Right renal pelvis (tissue), 4 donors: ENCODE measurements at places on chromosomes 6 and 20.
A peak's percentile ranks its signal among the peaks of the same experiment; 100 is the strongest.

- DNase-seq = no peak
Observed at GRCh38 chr6:163457637-163458561, 43.4 kb downstream of the QKI start.

- DNase-seq = no peak
Observed at GRCh38 chr20:61868466-61869090, 197.1 kb downstream of the TAF4 start.

- DNase-seq = no peak
Observed at GRCh38 chr20:34461779-34462087, 54.5 kb upstream of the DYNLRB1 start.

GRCh38 chr6:79949233-79949632 lies 1.9 kb upstream of the ELOVL4 start:
- DNase-seq = peak; percentile 31

DNA sequence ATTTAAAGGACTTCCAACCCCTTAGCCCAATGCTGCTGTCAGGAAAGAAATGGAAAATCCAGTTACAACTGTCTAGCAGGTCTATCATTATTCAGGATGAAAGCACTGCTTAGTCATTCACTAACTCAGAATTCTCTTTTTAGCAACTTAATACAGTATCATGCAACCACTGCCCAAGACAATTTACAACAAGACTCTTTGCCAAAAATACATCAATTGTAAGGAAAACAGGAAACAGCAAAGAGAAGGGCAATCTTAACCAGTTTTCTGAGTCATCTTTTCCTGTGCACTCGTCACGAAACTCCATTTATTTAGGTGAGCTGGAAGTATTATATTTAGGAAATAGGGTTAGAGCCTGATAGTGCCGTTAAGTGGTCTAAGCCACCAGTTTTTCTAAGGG lies 1197.7 kb upstream of the CITED2 start:
- no peak for DNase-seq

- DNase-seq = no peak
Observed at GRCh38 chr6:4179960-4180651, 44.7 kb upstream of the ECI2 start.

DNA sequence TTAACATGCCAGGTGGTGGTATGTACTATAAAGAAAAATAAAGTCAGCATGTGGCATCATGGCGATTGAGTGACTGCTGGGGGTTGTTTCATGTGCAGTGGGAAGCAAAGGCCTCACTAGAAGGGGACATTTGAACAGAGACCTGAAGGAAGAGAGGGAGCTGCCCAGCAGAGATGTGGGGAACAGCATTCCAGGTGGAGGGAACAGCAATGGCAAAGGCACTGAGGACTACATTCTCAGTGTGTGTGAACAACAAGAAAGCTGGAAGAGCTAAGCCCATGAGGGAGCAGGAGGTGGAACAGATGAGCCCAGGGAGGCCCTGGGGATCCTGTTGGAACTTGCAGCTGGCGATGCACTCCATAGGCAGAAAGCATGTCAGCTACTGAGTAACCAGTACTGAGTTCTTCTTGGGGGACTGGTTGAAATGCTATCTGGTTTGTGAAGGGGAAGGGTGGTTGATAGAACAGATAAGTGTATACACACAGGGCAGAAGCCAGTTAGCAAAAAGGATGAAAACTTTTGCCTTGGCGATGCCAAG lies 29.2 kb downstream of the NOX3 start:
- DNase-seq = no peak

DNA sequence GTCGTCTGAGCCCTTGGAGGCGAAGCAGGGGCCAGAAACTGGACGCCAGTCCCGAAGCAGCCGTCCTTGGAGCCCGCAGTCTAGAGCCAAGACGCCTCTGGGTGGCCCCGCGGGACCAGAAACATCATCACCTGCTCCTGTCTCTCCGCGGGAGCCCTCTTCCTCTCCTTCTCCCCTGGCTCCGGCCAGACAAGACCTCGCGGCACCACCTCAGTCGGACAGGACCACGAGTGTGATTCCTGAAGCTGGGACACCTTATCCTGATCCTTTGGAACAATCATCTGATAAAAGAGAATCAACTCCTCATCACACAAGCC lies 416 bp downstream of the RSPH4A start:
- DNase-seq = no peak

- DNase-seq = no peak
Observed at GRCh38 chr6:43125119-43125518, 46.0 kb upstream of the SRF start.

DNA sequence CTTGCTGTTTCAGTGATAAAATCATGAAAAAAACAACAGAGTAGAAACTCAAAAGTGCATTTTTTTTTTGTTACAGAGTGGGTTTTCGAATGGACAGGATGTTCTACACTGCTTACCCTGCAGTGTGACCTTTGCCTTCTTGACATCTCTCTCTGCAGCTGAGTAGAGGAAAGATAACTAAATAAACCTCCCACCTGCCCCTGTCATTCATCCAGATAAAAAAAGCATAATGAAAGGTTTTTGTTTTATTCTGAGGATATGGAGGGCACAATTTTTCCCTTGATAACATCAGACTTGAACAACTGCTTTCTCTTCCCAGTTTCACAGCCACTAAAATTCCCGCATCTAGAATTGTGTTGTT lies 193.6 kb upstream of the FOXQ1 start:
- no peak for DNase-seq

GRCh38 chr20:61951695-61952533 lies 113.8 kb downstream of the TAF4 start:
- DNase-seq = peak; percentile 73

GRCh38 chr6:124633655-124634054 lies 328.6 kb upstream of the RNF217 start:
- DNase-seq = no peak

DNA sequence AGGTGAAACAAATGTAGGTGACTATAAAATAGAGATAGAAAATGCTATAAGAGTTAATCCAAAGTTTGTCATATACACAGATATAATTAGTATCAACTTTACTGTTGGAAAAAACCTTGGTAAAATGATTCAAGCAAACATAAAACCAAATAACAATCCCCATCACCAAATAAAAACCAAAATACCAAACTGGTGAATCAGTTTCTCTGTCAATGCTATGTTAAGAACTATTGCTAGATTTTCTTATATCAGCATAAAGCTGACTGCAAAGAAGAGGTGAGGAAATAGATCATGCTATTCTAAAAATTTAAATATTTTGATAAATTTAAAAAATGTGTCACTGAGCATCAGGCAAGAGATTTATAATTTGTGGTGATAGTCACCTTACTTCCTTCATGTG lies 658.4 kb downstream of the PHF3 start:
- DNase-seq = no peak

GRCh38 chr6:28929887-28930620 lies 6.3 kb upstream of the TRIM27 start:
- DNase-seq = no peak

DNA sequence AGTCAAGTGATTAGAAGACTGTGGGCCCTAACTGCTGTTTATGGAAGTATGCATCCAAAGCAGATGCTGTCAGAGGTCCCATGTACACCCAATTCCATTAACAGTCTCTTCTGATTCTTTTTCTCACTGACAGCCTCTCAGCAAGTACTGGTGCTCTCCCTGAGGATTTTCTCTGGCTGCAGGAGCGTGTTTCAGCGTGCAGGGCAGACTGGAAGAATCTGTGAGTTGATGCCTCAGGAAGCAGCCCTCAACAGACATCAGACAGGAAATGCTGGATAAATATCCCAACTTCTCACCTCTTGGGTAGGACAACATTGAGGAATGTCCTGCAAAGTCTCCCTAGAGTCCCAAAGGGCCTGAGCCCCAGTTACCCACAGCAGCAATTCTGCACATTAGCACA lies 40.8 kb downstream of the ANKEF1 start:
- no peak for DNase-seq

DNA sequence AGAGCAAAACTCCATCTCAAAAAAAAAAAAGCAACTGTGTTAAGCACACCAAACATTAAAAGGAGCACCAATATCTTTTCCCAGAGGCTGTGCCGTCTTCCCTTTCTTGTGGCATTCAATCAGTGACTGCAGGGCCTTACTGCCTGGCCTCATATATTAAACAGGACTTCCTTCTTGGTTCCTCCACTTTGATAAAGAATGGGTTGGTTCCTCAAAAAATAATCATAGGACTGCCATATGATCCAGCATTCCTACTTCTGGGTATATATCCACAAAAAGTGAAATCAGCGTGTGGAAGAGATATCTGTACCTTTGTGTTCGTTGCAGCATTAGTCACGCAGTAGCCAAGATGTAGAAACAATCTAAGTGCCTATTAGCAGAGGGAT lies 40.3 kb upstream of the GFOD1 start:
- no peak for DNase-seq

DNA sequence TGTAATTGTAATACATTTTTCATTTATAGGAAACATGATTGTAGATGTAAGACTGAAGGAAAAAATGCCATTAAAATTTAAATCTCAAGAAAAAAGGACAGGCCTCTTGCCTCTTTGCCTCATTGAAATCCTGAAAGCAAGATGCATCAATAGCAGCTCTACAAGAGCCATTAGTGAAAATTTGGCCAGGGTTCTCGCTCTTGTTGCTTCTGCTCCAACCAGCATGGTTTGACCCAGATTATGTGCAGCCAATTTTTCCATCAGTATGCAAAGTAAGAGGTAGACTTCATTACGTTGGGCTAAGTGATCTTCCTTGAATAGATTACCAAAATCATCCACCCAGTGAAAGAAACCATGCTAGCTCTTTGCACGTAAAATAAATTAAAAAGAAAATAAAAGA lies 106.6 kb downstream of the SGK1 start:
- no peak for DNase-seq

DNA sequence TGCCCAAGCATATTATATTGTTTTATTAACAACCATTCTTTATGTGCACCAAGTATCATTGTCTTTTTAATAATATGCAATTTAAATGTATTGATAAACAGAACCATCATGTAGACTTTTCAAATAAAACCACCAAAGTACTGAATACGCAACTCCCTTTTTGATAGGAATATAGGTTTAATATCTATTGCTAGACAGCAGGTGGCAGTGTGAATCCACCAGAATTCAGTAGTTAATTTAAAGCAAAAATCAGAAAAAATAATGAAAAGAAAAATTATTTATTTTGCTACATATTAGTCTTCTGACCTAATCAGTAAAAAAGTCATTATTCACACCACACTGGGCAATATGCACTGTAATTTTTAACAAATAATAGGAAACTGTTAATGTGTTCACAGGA lies 143.7 kb downstream of the KLHL32 start:
- no peak for DNase-seq

DNA sequence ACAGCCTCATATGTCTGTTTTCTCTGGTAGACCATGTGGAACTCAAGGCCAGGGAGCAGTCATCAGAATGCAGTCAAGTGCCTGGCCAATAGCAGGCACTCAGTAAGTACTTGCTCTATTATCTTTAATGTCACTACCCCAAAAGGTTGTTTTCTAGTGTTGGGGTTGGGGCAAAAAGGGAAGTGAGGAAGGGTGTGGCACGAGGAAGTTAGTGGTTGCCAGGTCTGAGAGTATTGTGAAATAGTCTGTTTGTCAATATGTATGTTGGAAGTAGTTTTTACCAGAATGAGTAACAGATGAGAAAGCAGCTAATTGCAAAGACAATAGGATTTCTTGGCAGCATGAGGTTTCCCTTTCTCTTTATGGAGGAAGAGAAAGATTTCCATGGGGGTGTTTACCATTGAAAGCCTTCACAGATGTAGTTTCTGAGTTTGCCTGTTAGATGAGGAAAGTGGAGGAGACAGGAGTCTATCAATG lies 59.5 kb upstream of the ARMH2 start:
- DNase-seq = no peak

GRCh38 chr6:28330041-28330440 lies 5.9 kb downstream of the ZSCAN31 start:
- no peak for DNase-seq

GRCh38 chr20:20887593-20888265 lies 175.3 kb upstream of the RALGAPA2 start:
- no peak for DNase-seq

GRCh38 chr20:44743916-44744655 lies 1.6 kb upstream of the KCNK15 start:
- DNase-seq = no peak

- DNase-seq = no peak
Observed at GRCh38 chr6:15620611-15621010, 42.2 kb downstream of the DTNBP1 start.

- no peak for DNase-seq
Observed at GRCh38 chr20:53934421-53935343, 135.7 kb downstream of the BCAS1 start.

- no peak for DNase-seq
Observed at GRCh38 chr6:39111280-39111679, 3.7 kb downstream of the SAYSD1 start.

DNA sequence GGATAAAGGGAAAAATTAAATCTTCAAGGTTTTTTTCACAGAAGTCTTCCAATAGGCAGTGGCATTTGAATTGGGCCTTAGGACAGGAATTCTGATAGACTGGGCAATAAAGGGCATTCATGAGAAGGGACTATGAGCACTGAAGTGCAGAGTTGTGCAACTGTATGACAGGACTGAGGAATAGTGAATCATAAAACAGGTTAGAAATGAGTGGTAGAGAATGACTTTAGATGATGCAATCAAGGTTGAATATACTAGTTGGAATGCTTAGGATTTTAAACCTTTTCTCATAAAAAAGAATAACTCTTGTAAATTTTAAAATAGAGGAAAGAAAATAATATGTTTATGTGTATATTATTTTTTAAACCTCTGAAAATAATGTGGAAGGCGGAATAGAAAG lies 944.7 kb downstream of the PHF3 start:
- no peak for DNase-seq

DNA sequence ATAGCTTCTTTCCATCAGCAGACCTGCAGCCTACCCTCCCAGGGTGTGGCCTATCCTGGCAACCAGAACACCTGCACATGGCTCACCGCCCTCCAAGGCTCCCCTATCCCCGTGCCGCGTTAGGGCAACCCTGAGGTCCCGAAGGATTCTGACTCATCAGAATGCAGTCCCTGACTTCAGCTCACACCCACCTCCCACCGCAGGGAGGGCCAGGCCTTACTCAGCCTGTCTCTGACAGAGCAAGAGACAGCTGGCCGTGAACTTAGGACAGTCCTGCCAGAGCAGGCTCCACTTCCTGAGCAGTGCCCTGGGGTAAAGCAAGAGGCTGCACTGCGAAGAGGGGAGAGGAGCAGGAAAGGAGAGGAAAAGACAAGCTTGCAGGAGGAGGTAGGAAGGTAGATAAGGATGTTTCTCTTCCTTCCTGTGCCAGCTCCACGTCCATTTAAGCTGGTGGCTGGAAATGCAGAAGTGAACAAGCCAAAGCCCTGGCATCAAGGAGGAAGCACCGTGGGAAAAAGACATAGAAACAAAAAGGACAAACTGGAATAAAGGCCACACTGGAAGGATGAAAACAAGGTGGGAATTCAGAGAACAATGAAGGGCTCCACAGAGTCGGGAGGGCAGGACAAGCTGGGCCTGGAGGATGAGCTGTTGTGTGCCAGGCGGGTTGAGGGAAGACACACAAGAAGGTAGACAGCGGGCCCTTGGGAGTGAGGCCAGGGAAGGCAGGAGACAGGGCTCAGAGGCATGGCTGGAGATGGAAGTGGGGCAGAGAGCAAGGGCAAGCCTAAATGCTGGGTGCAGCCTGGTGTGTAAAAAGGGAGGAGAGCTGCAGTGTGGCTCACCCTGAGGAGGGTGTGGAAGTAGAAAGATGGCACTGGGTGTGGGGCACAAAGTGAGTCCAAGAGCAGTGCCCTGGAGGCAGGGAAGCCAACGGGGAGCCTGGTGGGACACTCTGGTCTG lies 102.7 kb downstream of the SLC23A2 start:
- no peak for DNase-seq
